ENCODE measurements at places on chromosomes 4 and X.

DNA sequence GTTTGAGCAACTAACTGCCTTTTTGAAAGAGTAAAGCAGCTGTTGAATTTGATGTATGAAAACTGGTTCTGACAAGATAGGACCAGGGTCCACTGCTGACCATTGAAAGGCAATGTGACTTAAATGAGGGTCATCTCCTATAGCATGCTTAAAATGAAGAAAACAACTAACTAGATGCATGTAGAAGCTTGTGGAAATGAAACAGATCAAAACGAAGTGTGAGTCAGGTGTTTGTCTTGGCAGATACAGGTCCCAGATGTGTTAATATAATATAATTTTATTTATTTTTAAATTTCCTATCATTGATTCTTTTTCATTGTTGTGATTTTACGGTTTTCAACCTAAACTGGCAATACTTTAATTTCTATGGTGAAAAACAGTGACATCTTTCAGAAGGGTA is 83.6 kb downstream of the ATOH1 start:
- no peak for DNase-seq

GRCh38 chrX:74536152-74536831 is 78.1 kb downstream of the RLIM start:
- no peak for DNase-seq

DNA sequence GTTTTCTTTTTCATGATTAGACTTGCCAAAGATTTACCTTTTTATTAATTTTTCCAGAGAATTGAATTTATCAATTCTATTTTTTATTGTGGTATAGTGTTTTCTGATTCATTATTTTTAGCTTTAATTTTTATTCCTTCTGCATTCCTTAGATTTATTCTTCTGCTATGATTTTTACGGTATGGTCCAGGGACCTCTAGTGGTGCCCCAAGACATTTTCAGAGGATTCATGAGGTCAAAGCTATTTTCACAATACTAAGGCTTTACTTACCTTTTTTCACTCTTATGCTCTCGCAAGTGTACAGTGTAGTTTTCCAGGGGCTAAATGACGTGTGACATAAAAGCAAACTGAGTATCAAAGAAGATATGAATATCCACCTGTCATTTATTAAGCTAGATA is 8.0 kb downstream of the RADX start:
- no peak for DNase-seq

DNA sequence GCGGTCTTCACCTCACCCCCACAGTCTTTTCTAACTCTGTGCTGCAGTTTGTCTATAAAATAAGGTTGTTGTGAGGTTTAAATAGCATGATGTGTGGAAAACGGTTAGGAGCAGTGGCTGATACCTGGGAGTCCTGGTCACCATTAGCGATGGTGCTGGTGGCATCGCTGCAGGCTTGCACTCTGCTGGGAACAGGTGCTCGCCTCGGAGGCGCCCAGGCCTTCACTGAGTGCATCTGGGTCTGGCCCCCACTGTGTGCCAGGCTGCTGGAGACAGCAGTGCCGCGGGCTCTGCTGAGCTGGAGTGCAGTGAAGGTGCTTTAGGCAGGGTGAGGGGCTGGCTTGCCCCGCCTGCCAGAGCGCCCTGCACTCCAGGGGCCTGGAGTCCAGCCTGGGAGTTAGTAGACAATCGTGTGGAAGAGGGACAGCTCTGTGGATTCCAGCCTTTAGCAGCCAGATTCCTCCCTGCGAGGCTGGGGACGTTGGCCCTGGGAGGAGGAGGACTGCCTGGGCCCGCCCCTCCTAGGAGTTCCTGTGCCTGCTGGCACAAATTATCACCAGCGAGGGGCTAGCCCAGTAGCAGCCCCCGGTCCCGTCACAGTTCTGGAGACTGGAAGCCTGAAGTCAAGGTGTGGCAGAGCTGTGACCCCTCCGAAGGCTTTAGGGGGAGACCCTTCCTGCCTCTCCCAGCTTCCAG is 7.3 kb downstream of the RGS12 start:
- no peak for DNase-seq

GRCh38 chrX:33741807-33742206 is 390.3 kb downstream of the FAM47A start:
- DNase-seq = no peak

DNA sequence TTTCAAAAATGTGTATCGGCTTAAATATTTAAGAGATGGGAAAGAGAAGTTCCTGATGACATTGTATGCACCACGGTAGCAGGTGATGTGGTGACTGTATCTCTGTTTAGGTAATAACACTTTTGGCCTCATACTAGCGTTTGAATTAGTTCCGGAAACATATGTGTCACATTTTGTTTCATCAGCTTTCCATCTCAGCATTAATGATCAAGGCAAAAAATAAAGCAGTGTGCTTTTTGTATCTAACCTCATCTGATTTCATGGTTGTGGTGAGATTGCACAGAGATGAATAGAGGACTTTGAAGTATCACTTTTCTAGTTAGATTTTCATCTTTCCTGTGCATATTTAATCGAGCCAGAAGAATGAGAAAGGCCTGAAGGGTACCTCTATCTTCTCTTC is 206.4 kb upstream of the SPRY1 start:
- DNase-seq = no peak

DNA sequence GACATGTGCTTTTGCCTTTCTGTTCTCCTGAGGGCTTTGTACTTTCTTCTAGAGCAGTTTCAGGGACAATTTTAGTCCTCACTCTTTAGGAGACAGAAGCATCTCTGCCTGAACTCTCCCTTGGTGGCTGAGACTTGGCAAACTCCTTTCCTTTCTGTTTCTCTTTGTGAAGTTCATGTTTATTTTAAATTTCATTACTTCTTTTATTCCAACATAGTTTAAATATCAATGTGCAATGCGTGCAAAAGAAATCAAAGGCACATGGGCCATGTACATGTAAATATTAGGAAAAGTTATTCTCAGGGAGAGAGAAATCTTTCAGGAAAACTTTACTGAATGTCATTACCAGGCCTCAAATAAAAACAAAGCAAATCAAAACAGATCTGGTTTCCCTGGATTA is 177.6 kb downstream of the RNF150 start:
- no peak for DNase-seq

GRCh38 chrX:11867610-11868345 is 109.7 kb downstream of the MSL3 start:
- no peak for DNase-seq

GRCh38 chr4:78722320-78722719 is 53.8 kb upstream of the BMP2K start:
- no peak for DNase-seq

DNA sequence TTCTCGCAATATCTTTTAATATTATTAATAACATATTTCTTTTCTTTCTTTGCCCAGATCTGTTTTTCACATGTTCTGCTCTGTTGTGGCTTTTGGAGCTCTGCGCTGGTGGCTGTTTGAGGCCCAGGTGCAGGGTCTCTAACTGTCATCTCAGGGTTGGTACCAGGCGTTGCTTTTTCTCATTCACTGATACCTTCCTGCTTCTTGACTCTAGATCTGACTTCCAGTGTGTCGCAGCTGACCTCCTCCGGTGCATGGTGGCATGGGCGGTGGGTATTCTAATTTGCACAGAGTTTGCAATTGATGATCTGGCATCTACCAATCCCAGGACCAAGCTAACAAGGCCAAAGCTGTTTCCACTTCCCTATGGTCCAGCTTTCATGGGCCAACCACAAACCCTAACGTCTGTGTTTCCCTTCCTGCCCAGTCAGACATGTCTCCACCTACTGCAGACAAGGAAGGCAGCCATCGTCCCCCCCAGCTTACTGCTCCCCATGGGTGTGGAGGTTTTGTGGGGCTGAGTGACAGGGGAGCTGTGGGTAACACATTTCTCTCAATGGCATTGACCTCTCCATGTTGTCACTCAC is 25.2 kb downstream of the LETM1 start:
- DNase-seq = no peak

GRCh38 chr4:13452927-13453579 is 31.1 kb downstream of the RAB28 start:
- no peak for DNase-seq

GRCh38 chr4:28075401-28075956 is 1214.8 kb downstream of the STIM2 start:
- no peak for DNase-seq

DNA sequence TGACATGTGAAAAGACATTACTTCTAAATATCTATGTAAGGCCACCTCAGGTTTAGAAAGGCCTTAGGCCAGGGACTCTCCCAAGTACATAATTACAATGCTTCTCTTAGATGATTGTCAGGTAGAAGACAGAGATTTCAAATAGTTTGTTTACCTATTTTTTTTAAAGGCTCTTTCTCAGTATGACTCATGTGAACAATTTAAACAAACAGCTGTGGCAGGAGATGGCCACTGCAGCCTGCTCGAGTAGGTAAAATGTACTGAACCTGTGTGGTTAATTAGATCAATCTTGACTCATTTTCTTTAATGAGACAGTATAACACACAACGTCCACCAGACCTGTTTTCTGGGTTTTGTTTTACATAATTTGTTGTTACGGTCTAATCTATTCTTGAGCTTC is 50.2 kb downstream of the LEF1 start:
- no peak for DNase-seq

DNA sequence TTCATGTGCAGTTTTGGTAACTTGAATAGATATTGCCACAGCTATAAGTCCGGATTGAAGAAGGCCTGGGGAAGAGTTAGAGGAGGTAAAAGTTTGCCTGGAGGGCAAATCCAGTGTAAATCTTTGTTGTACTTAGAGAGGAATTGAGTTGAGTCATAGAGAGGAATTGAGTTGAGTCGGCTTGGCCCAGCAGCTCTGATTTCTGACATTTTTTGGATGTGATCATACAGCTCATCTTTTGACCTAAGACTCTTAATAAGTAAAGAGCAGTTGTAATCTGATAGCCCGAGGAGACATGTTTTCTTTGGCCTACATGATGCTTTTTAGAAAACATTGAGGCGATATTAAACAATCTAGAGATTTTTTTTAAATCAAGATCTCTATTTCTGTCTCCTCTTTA is 3.9 kb downstream of the KIT start:
- no peak for DNase-seq

DNA sequence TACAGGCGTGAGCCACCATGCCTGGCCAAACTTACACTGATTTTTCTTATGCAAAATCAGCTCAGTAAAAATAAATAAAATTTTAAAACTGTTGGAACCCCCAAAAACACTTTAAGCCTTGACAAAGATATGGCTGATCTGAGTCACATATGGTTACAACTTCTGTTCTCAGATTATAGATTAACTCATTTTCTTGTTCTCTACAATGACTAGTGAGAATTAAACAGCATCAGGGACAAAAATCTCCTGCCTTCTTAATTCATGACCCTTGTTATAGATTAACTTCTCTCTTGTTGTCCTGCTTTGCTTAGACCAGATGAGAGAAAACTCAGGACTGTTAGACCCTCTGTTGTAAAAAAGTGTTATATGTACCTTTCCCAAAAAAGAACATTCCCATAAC is 24.2 kb upstream of the EXOC1L start:
- no peak for DNase-seq

DNA sequence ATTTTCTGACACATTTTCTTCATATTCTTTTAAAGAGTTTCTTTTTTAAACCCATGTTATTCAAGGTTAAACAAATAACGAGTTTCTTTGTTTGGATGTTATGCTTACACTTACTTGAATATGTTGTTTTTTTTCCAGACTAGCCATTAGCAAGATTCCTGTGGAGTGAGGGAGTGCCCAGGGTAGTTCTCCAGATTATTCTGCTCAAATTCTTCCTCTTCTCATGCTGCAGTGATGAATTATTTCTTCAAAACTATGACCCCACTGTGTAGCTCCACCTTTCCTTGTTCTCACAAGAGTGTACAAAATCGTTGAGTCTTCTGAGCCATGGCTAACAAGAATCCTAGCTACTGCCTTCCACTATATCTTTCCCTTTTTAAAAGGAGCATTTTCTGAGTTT is 134.1 kb upstream of the ELOVL6 start:
- no peak for DNase-seq

- no peak for DNase-seq
Observed at GRCh38 chr4:56271131-56271530, 116.2 kb downstream of the AASDH start.

DNA sequence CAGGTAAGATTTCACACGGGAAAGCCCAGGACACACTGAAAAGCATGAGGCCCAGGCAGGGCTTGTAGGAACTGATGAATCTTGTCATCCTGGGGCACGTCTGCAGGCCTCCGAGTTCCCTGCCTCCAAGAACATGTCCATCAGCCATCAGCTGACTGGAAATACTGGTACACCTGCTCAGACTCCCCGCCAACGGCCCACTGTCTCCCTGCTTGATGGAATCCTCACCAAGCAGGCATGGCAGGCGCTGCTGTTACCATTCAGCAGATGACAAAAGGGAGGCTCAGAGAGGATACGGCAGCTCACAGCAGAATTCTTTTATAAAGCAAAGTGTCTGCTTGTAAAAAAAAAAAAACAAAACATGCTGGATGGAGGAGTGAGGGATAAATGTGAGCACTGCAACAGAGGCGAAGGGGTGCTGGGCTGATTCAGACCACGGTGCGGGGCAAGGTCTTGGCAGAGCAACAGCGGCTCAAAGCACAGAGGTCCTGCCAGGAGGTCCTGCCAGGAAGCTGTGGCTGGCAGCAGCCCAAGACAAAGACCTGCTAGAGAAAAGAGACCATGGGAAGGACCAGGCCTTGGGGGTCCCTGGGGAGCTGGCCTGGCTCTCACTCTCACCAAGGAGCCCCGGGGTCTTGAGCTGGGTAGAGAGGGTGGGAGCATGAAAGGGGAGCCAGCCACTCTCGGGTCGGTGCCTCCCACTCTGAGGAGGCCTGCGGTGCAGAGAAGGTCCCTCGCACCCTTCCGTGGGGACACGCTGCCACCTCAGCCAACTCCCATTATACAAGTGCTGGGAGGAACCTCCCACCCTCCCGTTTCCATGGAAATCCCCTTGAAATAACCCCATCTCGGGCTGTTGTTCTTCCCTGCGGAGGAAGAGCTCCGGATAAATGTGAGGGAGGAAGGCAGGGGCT is 25.6 kb downstream of the PPP2R2C start:
- no peak for DNase-seq

DNA sequence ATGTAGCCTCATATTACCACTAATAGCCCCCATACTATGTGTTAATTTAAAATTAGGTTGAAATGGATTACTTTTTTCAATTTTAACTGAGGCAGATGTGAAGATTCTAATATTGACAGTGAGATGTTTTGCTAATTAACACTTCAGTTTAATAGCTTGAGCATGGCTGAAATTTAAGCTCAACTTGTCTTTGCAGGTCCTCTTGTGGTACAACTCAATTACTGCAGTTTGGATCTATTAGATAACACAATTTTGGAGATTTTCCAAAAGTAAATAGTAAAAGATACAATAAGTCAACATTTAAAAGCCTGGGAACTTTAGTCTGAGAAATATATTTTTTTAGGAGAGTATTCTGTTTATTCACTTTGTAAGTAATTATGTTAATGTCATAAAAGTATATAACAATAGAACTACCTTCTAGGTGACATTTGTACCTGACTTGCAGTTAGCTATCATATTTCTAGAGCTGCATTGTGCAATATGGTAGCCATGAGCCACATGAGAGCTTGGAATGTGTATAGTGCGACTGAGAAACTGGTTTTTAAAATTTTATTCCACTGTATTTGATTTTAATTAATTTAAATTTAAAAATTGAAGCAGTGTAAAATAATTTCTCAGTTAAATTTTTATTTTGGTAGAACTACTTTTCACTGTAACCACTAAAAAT is 73.1 kb upstream of the FMR1 start:
- no peak for DNase-seq
